ENCODE measurements at places on chromosomes 7 and 10.

- no peak for DNase-seq
Observed at GRCh38 chr7:90078921-90079320, 75.3 kb upstream of the STEAP1 start.

GRCh38 chr10:132247943-132248342 lies 59.8 kb downstream of the STK32C start:
- DNase-seq = no peak

DNA sequence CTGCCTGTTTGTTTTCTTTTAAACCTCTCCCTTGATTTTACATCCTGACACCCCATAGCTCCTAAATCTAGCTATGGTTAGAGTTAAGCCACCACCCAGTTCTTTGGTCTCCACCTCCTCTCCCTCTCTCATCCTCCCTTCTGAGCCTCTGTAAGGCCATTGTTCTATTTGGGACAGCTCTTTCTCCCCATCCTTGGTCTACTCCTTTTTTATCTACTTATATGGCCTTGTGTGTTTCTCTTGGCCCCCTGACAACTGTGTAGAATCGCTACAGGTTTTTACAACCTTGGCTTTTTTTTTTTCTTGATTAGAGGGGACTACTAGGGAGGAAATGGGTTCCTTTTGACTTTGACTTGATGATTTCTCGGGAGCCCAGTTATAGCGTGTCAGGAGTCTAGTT lies 3.4 kb upstream of the ITIH5 start:
- no peak for DNase-seq

- no peak for DNase-seq
Observed at GRCh38 chr7:2511769-2512168, 7.8 kb upstream of the LFNG start.

- DNase-seq = no peak
Observed at GRCh38 chr10:131474416-131474815, 162.9 kb upstream of the TCERG1L start.

DNA sequence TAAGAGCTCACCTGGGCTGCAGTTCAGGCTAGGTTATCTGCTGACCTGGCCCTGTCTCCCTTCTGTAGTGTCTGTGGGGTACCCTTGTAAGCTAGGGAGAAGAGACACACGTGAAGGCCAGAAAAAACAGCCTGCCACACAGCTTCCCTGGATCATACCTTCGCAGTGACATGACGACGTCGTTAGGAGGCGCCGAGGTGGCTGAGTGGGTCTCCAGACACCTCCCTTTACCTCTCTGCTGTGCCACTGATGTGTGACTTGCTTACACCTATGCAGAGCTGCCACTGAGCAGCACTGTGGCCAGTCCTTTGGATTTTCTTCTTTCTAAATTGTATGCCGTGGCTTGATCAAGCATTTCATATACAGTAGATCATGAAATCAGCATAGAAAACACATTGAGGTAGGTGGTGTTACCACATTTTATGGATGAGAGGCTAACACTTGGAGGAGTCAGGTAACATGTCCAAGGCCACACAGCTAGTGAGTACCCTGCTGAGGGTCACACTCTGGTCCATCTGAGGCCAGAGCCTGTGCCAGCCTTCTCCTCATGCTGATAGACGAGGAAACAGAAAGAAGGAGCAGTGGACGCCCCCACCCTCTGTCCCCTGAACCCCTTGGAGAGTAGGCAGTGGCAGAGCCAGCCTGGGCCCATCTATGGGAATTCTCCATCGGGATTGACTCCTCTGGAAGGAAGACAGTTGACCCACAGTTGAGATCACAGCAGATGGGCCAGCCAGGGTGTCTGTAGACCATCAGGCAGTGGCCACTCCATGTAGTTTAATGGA lies 23.1 kb downstream of the HTRA1 start:
- DNase-seq = no peak

- DNase-seq = no peak
Observed at GRCh38 chr7:116399819-116400218, 99.7 kb upstream of the CAV2 start.

DNA sequence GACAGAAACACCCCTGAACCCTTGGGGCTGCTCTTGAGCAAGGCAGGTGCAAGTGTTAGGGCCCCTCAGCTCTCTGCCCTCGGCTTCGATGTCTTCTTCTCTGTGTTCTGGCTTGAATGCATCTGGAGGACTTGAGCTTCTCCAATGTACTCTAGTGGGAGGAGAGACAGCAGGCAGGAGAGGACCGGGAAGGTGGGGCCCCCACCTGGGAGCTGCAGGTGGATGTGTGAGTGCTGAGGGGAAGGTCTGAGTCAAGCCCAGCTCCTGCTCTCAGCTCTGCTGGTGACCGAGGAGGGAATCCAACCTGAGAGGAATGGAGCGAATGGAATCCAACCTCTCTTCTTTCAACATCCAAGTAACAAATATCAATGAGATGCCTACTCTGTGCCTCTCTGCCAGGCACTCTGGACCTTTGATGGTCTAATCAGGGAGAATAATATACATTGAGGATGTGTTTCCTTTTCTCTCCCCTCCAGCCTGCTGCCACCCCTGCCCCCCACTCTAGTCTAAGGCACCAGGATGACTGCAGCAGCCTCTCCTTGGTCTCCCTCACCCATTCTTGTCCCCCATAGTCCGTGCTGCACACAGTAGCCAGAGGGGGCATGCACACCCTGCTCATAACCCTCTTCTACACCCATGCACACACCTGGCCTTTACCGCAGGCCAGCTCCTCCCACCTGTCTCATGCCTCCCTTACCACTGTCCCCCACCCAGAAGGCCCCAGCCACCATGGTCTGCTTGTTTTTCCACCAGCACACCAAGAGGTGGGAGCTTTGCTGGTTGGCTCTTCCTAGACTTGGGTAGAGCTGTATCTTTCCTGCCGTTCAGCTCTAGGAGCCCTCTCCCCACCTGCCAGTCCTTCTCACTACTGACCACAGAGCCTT lies 13.6 kb downstream of the TBATA start:
- no peak for DNase-seq

GRCh38 chr7:121204537-121204936 lies 124.3 kb upstream of the WNT16 start:
- DNase-seq = no peak

GRCh38 chr7:95324431-95324830 lies at the start of gene PON1:
PON1 (minus strand) TSS chr7:95324532; CDS start chr7:95324475, 57 bp downstream.
- peak; percentile 13 for DNase-seq

DNA sequence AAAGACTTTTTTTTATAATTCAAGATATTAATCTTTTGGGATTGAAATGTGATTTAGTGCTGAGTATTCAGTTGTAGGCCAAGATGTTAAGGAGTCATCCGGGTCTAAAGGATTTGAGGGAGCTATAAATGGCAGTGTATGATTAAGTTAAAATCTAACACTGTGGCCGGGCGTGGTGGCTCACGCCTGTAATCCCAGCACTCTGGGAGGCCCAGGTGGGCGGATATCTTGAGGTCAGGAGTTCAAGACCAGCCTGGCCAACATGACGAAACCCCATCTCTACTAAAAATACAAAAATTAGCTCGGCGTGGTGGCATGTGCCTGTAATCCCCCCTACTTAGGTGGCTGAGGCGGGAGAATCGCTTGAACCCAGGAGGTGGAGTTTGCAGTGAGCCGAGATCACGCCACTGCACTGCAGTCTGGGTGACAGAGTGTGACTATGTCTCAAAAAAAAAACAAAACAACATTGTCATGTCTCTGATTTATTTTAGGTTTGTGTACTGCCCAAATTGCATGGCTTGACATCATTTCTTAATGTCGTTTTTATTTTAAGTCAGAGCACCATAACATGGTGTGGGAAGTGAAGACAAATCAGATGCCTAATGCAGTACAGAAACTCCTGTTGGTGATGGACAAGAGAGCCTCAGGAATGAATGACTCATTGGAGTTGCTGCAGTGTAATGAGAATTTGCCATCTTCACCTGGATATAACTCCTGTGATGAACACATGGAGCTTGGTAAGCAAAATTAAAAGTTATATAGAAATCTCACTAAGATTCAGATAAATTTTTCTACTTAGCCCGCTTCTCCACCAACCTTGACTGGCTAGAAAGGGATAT lies 10.7 kb downstream of the HBP1 start:
- DNase-seq = no peak

- DNase-seq = no peak
Observed at GRCh38 chr10:120278069-120278468, 179.0 kb upstream of the PLPP4 start.

GRCh38 chr7:74525881-74526280 lies 72.2 kb downstream of the GTF2IRD1 start:
- DNase-seq = peak; percentile 91

GRCh38 chr10:57186201-57186600 lies 825.1 kb upstream of the ZWINT start:
- no peak for DNase-seq
